Osteocyte (in vitro differentiated cells): ENCODE measurements at places on chromosomes 7 and 10. TPM values are rescaled to one million over a fixed set of nuclear protein-coding genes. Genes with fewer than 3 reads are reported as not detected.

DNA sequence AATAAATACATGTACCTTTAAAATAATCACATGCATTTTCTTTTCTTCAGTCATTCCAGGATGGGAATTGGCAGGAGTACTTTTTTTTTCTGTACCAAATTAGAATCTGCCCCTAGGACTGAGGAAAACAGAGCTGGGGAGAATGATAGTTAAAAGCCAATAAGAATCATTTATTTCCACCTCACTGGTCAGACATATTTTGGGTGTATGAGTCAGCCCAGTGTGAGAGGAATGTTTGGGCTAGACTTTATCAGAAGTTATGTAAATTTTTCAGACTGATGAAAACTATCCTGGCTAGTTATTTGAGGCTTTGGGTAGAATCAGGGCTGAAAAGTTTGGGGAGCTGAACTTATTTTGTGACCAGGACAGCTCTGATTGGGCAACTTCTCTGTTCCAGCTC is 303.1 kb upstream of the NPSR1 start:
- H3K36me3 ChIP-seq, result no peaks in the 10 kb centered on the region
- H3K27me3 ChIP-seq, result no peaks in the 10 kb centered on the region
- H3K27ac ChIP-seq, result no peak overlapping the region
- no peak overlapping the region for H3K4me3 ChIP-seq

Gene ADAP1
- 5.8 and 7.0 TPM in 2 replicates for total RNA-seq

- no peak overlapping the region for H3K4me3 ChIP-seq
- H3K27ac ChIP-seq, result no peak overlapping the region
- no peaks in the 10 kb centered on the region for H3K36me3 ChIP-seq
- no peaks in the 10 kb centered on the region for H3K27me3 ChIP-seq
- DNase-seq, result no peak
- peaks cover 4% of the 10 kb centered on the region for H3K4me1 ChIP-seq
These were observed 38.1 kb downstream of the PRPS1L1 start for GRCh38 chr7:17989546-17989945.

- no peak overlapping the region for H3K4me3 ChIP-seq
- H3K27me3 ChIP-seq, result no peaks in the 10 kb centered on the region
- H3K4me1 ChIP-seq, result peaks cover 6% of the 10 kb centered on the region
- no peaks in the 10 kb centered on the region for H3K36me3 ChIP-seq
These were observed 1225.5 kb upstream of the CELF2 start for GRCh38 chr10:9792181-9792580.

Gene CPVL
- 2.0 and 2.4 TPM in 2 replicates for total RNA-seq
